ENCODE measurements at places on chromosomes 11 and 22.
A peak's percentile ranks its signal among the peaks of the same experiment; 100 is the strongest.

- DNase-seq: no peak
Observed at GRCh38 chr22:37797874-37798500, 9.7 kb upstream of the GCAT start.

- no peak for DNase-seq
Observed at GRCh38 chr11:67024966-67025365, 2.0 kb downstream of the SYT12 start.

GRCh38 chr11:128911239-128911638 is 20.1 kb downstream of the KCNJ5 start:
- DNase-seq: no peak

DNA sequence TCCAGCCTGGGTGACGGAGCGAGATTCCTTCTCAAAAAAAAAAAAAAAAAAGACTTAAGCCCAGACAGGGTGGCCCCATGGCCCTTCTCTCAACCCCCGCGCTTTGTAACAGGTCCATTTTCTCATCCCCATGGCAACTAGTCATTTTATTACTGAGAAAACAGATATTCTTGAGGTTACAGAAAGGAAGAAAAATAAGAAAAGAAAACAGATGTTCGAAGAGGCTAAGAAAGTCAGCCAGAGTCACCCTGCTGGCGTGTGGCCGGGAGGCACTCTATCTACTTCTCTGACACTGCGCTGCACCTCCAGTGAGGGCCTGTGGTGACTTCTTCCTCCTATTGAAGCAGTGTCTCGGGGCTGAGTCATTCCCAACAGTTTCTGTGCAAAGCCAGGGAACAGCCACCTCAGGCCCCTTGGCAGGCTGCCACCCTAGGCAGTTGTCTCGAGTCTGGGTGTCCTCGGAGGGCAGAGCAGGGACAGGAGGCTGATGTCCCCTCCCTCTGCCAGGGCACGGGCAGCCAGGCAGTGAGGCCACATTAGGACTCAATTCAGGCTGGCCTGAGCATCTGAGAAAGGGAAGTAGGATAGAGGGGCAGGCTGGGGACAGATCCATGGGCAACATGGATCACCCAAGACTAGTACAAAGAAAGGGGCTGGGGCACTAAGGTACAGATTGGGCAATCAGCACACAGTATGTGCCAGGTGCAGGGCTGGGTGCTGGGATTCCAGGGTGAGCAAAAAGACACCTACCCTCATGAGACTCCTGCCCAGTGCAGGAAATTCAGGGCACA is 16.4 kb upstream of the SYVN1 start:
- DNase-seq: peak; percentile 85

DNA sequence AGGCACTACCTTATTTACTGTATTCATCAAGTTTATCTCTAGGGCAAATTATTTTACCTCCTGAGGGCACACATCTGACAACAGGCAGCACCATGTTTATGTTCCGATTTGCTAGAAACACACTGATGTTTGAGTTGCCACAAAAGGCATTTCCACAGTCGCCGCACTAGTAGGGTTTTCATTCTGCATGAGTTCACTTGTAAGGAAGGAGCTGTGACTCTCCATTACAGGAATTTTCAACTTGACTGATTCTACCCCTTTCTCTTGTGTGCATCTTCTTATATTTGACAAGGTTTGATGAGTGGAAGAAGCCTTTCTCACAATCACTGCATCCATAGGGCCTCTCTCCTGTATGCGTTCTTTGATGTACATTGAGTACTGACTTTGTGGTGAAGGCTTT is 455.9 kb upstream of the CNTN5 start:
- no peak for DNase-seq

DNA sequence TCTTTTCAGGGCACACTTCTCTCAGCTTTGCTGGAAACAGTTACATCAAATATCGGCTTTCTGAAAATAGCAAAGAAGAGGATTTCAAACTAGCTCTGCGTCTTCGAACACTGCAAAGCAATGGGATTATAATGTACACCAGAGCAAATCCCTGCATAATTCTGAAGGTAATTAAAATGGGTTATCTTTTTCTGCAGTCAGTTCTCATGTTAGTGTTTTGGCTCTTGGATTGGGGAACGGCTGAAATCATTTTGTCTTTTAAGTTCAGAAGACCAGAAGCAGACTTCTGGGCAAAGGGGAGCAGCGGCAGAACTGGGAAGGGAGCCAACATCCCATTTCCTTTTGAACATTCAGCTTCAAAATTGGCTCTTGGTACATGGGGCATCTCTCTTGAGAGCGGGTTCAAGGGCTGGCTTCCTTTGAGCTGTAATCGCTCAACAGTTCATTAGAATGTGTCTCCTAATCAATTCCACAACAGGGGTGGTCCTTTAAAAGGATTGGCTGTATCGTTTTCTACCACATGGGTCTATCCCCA is 110.2 kb upstream of the MTNR1B start:
- DNase-seq: no peak

- DNase-seq: no peak
Observed at GRCh38 chr22:26431261-26431995, 2.4 kb downstream of the ASPHD2 start.

- no peak for DNase-seq
Observed at GRCh38 chr22:49645791-49646550, 181.7 kb downstream of the BRD1 start.

GRCh38 chr11:60393016-60393415 is 3.2 kb upstream of the MS4A14 start:
- no peak for DNase-seq

- no peak for DNase-seq
Observed at GRCh38 chr11:41920374-41920773, 460.9 kb upstream of the LRRC4C start.

DNA sequence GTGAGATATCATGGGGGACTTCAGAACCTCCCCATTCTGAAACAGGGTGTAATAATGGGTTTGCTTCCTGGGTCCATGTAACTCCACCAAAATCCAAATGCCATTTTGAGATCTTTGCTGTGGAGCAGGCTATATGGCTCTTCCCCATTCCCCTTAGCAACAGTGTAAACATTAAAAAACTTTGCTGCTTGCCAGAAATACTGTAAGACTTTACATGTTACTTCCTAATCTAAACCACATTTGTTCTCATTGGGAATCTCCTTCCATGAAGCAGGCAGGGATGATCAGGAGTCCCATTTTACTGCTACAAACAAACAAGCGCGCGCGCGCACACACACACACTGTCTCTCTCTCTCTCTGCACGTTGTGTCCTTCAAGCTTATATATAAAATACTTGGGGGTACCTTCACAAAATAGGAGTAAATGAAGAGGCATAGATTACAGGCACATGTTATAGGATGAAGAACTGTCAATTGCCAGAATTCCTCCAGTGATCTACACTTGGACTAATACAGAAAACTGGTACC is 86.5 kb downstream of the ANO3 start:
- DNase-seq: no peak

- DNase-seq: peak; percentile 63
Observed at GRCh38 chr11:74397501-74398243, 561 bp downstream of the PGM2L1 start.

DNA sequence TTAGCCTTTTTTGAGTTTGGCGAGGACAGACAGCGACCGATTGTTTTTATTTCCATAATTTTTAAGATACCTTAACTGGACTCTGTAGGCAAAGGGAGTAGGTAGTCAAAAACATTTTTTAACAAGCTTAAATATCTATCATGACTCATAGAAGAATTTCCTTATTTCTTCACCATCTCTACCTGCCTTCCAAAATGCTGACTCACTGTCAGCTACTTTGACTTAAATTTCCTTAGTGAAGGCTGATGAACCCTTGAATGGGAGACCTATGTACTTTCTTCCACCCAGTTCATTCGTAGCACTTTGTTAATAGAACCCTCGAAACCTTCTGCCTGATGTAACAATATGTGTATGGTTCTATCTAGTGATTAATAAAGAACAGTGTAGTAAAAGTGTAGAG is 1.1 kb upstream of the MTMR2 start:
- no peak for DNase-seq

GRCh38 chr22:36425977-36426523 is 38.3 kb upstream of the MYH9 start:
- no peak for DNase-seq

DNA sequence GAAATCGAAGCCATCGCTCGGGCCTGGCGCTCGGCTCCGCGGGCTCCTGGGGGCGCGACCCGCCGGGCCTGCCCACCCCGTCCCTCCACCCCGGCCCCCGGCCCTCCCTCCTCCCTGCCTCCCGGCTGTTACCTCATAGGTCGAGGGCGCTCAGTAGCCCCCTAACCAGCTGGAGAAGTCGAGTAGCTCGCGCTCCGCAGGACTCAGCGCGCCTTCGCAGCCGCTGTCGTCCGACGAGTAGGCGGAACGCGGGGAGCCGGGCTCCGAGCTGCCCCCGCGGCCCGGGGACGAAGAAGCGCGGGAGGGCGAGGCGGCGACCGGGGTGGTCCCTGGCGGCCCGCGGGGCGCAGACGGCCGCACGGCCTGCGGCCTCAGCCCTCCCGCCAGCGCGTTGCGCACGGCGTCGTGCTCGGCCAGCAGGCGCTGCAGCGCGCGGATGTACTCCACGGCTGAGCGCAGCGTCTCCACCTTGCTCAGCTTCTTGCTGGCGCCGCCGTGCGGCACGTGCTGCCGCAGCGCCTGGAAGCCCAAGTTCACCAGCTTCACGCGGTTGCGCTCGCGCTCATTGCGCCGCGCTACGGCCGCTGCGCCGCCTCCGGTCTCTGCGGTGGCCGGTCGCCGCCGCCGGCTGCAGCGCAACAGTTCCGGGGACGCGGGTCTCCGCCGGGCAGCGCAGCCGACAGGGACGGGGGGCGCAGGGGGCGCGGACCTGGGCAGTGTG is 627 bp downstream of the ASCL2 start:
- DNase-seq: peak; percentile 52
